MV-4-11 (cell line): ENCODE measurements at places on chromosomes 3 and 15.

GRCh38 chr3:41000471-41000870 lies 198.8 kb upstream of the CTNNB1 start:
- DNase-seq, result no peak

- DNase-seq, result no peak
Measured at GRCh38 chr15:68734881-68735280, 85.8 kb downstream of the ANP32A start.

GRCh38 chr3:33277193-33277882 lies at the start of gene FBXL2:
FBXL2 (plus strand) TSS chr3:33277442; CDS start chr3:33277513, 71 bp downstream.
- no peak for DNase-seq

DNA sequence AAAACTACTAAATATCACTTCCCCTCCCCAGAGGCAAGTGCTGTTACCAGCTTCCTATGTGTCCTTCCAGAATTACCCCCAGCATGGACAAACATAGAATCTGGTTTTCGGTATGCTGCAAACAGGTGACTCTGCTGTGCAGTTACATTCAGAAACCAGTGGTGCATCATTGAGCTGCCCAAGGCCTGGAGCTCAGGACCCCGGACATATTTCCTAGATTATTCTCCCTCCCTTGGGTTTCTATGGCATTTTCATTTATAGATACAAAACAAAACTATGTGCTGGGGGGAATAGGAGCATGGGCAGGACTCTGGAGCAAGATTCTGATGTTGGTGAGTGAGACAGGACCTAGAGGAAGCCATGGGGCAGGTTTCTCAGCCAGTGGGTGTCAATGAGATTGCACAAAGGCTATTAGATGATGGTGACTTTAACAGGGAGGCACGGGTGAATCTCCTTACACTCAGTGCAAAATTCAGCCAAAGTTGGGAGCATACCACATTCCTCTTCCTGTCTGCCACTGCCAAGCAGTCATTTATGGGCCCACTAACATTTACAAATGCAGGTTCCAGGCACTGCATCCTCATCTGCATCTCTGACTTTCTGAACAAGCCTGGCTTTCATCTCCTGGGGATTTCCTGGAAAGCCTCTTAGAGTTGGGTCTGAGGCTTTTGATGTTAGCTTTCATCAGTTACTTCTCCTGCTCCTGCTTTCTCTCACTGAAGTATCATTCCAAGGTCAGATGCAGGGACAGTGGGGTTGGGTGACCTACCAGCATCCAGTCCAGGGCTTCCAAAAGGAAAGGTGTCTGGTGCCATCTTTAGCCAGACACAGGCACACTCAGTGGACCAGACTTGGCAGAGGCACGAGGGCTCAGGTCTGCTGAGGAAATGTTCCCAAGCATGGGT lies 44.5 kb downstream of the CMTM7 start:
- no peak for DNase-seq

- peak; percentile 48 for DNase-seq
Measured at GRCh38 chr3:196638861-196639482, 522 bp upstream of the NRROS start.

- DNase-seq, result no peak
Measured at GRCh38 chr3:123449997-123450604, 1.2 kb upstream of the ADCY5 start.

DNA sequence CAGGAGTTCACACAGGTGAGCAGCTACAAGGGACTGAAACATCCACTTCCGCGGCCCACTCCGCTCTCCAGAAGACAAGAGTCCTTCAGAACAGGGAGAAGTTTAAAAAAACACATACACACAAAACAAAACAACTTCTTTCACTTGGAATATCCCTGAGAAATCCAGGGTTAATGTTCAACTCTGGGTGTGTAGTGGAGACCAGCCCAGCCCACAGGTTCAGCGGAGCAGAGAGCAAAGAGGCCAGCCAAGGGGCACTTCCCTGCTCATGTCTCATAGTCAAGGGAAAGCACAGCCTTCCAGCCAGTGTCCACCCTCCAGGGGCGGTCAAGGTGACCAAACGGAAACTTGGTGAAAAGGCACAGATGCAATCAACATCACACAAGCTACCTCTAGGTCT lies 41.6 kb downstream of the WNT5A start:
- no peak for DNase-seq

- DNase-seq, result no peak
Measured at GRCh38 chr3:73563896-73564582, 60.7 kb downstream of the PDZRN3 start.

- DNase-seq, result no peak
Measured at GRCh38 chr15:94040541-94041248, 190.7 kb upstream of the MCTP2 start.

GRCh38 chr3:39000008-39000450 lies 51.7 kb downstream of the SCN11A start:
- DNase-seq, result peak; percentile 72

DNA sequence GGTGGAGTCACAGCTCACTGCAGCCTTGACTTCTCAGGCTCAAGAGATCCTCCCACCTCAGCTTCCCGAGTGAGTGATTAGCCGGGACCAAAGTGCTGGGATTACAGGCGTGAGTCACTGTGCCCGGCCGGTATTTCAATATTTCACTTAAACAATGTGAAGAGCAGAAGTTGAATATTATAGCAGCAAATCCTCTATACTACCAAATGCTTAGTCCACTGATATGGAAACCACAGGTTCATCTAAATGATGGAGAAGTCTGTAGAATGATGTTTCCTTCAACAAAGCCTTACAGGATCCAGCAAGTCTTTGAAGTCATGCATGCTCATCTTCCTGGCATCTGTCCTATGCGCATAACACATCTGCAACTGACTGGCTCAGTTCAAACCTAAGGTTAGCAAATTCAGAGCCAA lies 20.3 kb upstream of the UACA start:
- no peak for DNase-seq

DNA sequence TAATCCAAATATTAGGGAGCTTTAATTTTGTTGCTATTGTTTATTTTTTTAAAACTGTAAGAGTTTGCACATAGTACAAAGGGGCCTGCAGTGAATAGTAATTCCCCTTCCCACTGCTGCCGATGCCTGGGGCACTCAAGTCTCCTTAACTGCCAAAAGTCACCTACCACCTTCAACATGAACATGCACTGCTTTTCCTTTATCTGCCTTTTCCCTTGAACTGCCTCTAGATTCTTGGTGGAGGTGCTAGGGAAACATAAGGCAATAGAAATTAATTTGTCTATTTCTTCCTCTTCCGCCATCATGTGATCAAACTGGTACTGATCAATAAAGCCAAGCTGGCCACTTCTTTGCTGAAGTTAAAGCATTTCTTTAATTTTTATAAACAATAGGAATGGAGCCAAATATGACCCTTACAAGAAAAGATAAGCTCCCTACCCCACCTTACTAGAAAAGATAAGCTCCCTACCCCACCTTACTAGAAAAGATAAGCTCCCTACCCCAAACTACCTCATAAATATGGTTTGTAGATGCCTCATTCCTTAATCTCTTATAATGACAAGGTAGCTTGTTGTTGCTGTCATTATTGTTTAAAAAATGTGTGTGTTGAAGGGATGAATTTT lies 17.4 kb upstream of the ACAP2 start:
- no peak for DNase-seq

GRCh38 chr15:68616397-68616796 lies 37.6 kb downstream of the CORO2B start:
- no peak for DNase-seq

GRCh38 chr3:134068429-134068828 lies 38.7 kb upstream of the SLCO2A1 start:
- DNase-seq, result no peak

DNA sequence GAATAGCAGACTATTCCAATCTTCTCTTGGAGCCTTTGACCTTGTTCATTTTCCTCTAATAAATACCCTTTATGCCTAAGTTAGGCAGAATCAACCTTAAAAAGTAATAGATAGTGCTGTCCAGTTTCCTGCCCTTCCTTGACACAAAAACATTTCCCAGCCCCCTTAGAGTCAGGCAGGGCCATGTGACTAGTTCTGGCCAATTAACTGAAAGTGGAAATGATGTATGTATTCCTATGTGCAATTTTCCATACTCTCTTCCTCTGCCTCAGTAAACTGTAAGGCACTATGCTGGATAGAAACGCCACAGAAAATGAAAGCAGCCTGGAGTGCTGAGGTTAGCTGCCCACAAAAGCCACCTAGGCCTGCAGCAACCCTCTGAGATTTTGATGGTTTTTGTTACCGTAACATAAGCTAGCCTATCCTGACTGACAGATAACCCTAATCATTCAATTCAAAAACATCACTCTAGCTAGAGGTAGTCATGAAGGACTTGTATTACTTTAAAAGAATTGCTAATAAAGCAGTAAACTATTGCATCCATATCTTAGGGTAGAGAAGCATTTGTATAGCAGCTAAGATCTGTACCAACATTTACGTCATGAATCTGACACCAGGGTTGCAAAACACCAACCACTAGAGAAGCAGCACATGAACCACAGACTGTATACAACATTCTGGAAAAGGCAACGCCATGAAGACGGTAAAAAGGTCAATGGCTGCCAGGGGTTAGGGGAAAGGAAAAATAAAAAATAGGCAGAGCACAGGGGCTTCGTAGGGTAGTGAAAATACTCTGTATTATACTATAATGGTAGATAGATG lies 112.9 kb downstream of the ULK4 start:
- DNase-seq, result peak; percentile 72

DNA sequence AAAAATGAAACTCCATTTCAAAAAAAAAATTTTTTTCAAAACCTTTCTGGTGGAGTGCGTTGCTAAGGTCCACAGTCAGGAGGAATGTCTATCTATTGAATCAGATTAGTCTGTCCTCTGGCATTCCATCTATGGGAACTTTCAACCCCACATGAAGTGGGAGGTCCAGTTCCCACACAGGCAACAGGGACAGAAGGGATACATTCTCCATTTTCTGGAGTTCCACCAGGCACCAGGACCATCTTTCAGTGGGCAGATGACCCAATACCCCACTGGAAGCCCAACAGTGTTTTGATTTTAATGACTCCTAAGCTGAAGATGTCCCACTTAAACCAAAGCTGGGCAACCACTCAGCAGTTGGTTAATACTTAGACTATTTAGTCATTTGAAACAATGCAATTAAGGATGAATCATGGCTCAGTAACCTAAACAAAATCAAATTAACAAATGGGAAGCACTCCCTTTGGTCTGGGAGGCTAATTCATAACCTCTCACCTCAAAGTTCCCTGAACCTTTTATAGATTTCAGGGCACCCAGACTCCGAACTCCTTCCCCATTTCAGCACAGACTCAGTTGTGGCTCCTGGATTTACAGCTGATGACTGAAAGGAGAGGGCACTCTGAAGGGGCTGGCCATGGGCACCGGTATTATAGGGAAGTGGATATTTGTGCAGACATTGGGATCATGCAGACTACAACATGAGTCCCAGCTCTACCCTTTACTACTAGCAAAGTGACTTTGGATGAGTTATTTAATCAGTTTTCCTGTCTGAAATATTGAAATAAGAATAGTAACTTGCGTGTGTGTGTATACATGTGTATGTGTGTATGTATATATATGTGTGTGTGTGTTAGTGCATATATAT lies 264.3 kb upstream of the LRTM1 start:
- peak; percentile 48 for DNase-seq

DNA sequence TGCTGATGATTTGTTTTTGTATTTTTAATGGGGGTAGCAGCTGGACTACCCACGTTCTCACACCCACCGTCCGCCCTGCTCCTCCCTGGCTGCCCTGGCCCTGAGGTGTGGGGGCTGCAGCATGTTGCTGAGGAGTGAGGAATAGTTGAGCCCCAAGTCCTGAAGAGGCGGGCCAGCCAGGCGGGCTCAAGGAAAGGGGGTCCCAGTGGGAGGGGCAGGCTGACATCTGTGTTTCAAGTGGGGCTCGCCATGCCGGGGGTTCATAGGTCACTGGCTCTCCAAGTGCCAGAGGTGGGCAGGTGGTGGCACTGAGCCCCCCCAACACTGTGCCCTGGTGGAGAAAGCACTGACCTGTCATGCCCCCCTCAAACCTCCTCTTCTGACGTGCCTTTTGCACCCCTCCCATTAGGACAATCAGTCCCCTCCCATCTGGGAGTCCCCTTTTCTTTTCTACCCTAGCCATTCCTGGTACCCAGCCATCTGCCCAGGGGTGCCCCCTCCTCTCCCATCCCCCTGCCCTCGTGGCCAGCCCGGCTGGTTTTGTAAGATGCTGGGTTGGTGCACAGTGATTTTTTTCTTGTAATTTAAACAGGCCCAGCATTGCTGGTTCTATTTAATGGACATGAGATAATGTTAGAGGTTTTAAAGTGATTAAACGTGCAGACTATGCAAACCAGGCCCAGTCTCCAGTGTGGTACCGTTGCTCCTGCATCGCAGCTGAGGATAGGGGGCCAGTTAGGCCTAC lies 1.4 kb upstream of the FES start:
- no peak for DNase-seq

DNA sequence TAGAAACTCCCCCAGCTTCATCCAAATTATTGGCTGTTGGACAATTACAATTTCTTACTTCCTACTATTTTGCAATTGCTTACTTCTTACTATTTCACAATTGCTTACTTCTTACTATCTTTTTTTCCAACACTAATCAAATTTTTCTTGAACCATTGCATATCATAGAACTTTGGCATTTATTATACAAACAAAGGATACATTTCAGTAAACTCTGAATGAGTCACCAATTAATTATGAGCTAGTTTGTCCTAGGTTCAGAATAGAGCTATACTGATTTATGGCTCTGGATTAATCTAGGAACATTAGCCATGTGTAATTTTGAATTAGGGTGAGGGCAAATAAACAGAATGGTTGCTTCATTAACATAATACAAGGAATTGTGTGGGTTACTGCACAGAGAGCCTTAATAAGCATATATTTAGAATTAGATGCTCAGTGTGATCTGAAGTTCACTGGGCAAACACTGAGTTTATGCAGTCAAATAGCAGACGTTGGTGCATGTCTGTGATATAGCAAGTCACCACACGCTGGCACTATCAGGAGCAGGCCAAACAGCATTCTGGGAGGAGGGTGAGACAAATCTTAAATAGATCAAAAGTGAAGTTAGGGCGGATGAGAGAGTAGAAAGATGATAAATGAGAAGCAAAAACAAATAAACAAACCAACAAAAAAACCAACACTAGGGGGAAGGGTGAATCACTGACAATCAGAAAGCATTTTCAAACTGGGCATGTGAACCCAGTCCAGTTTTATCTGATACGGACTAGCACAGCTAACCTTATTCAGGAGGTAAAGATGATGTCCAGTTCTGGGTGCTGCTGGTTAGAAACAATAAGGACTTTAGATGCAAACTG lies 21.5 kb downstream of the GABRR3 start:
- no peak for DNase-seq

- peak; percentile 10 for DNase-seq
Measured at GRCh38 chr3:14525685-14526631, 14.2 kb downstream of the GRIP2 start.

- DNase-seq, result no peak
Measured at GRCh38 chr3:40719660-40720287, 195.0 kb downstream of the ZNF621 start.

DNA sequence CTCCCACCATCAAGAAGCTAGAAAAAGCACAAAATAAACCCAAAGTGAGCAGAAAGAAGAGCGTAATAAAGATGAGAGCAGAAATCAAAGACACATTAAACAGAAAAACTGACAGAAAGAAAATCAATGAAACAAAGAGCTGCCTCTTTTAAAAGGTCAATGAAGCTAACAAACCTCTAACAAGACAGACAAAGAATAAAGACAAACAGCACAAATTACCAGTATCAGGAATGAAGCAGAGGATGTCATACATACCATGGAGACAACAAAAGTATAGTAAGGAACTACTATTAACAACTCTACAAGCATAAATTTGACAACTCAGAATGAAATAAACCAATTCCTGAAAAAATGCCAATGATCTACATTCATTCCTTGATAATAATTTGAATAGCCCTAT lies 15.0 kb downstream of the C3orf70 start:
- DNase-seq, result no peak
